ENCODE measurements at places on chromosomes 7 and 10.

DNA sequence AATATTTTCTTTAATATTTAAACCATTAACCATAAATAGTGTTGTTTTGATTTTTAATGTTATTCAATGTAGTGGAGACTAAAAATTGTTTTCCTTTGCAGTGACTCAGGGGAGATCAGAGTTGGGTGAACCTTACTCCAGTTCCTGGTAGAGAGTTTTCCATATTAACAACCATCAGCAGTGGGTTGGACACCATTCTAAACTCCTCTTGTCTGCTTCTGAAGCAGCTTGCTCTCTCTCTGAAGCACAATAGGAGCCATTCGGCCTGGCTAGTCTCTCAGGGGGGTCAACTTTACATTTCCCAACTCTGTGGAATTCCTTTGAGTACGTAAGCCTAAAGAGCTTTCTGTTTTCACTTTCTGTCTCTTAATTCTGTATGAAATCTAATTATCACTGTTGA, 9.4 kb upstream of the NRG3 start:
- no peak for DNase-seq

DNA sequence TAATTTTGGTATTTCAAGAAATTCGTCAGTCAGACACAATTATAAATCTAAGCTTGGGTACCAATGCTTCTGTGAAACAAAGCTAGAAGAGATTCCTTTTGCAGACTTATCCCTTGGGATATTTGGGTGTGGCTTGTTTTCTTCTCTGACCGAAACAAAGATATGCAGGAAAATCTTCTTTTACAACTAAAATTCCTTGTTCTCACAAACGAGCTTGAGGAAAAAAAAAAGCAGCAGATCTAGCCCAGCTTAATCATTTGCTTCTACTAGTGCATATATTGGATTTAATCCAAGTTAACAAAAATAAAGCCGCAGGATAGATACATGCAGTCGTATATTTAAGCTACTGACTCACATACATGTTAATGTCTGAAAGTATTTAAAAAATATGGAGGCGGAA, 104.2 kb downstream of the PRTFDC1 start:
- DNase-seq, result no peak

GRCh38 chr10:2326411-2326810, 589.1 kb upstream of the ADARB2 start:
- DNase-seq, result no peak

DNA sequence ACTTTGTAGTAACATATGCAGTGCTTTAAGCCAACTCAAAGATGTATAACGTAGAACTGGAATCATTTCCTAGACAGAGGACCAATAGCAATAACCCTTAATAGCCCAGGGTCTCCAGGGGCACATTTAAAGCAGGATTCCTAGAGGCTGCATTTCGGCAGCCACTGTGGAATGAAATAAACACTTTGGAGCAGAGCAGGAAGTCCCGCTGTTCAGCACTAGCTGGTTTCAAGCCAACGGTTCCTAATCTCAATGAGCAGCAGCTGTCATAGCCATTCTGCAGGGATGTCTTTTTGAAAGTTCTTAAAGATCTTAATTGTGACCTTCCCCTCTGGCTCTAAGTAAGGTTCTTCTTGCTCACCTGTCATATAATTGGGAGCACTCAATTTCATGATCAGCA, 18.4 kb upstream of the MACROH2A2 start:
- no peak for DNase-seq

GRCh38 chr7:148850564-148850963, 33.5 kb downstream of the EZH2 start:
- no peak for DNase-seq

GRCh38 chr10:127715782-127716378, 21.1 kb upstream of the FOXI2 start:
- no peak for DNase-seq

DNA sequence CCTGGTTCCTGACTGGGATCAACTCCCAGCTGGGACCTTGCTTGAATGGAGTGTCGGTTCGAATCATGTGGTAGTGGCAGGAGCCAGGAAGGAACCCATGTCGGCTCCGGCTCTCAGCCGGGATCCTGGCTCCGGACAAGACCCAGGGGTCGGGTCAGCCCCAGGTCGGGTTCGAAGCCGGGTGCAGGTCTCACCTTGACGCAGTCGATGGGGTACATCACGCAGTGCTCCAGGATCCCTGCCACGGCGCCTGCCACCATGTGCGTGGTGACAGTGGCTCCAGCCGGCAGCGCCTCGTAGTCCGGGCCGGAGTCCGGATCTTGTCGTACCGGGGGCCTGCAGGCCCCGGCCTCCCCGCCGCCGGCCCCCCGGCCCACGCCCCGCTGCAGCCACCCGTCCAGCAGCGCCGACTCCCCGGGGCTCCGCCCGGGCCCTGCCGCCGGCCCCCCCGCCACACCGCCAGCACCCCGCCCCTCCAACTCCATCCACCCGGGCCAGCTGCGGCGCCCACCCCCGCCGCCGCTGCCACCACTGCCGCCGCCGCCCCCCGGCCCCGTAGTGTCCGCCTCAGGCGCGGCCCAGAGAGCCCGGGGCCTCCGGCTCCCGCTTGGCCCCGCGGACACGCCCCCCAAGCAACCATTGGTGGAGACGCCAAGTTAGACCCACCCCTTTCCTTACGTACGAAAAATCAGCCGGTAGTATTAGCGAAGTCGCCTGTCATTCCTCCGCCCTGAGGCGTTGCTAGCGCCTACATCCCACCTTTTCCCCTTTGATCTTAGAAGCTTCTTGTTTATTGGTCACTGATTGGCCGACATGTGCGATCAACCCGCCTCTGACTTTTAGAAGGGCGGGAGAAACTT, at the start of gene SLC25A28:
Gene SLC25A28 (minus strand): TSS at position 589 of the 860 bp plus-strand sequence. CDS start 104 bp downstream, at position 485.
- no peak for DNase-seq

Measured in GM06990 (cell line).